ENCODE measurements at places on chromosomes 16 and 17.

DNA sequence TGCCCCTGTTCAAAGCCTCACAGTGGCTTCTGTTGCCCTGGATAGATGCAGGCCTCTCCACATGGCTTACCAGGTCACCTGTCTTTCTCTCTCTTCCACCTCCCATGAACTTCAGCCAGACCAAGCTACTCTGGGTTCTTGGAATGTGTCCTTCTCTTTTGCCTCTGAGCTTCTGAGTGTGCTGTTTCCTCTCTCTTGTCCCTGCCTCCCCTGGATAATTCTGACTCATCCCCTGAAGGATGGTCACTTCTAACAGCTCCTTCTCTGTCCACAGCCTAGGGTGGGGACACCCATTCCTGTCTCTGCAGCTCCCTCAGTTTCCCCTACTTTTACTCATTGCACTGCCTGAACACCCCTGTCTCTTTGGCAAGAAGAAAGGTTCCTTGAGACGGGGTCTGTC lies 2.9 kb downstream of the GUCY2D start:
- DNase-seq = no peak

DNA sequence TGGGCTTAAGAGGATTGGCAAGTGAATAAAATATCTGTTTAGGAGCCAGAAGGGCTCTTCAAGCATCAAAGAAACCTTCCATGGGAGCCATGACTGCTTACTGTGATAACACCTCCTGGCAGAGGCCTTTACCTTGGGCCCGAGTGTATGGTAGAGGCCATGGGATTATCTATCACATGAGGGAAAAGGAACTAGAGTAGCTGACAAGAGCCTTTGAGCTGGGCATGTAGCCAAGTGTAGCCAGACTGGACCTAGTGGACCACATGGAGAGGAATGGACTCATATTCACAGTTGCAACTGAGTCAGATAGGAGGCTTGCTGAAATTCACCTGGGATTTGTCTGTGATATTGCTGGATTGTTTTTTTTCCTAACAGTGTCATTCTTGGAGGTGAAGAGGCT lies 276.0 kb upstream of the ZFHX3 start:
- no peak for DNase-seq

DNA sequence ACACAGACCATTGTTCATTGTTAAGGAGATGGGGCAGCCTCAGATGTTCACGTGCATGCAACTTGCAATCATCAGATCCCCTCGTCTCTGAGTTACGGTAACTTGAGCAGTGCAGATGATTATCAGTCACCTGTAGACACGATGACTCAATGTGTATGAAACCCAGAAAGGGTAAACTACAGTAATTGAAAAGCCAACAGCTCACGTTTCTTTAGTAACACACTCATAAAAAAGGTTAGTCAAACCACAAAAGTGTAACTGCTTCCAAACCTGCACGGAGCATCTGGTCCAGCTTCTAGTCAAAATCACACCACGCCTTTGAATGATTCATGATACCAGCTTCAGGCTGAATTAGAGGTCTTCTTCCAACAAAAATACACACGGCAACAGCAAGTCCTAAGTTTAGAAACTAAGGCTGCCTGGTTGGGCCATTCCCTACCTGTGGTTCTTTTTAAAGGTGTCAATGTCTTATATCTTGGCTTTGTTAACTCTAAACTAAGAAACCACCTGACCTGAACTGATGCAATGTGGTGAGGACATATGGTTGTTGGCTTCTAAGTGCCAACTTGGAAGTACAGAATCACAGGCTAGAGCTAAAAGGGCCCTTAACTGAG lies 32.3 kb downstream of the GRB7 start:
- no peak for DNase-seq

- no peak for DNase-seq
Measured at GRCh38 chr16:68351991-68352431, 41.2 kb downstream of the PRMT7 start.

- no peak for DNase-seq
Measured at GRCh38 chr16:25073854-25074253, 37.7 kb upstream of the LCMT1 start.

- DNase-seq = no peak
Measured at GRCh38 chr17:39461926-39462569, 762 bp downstream of the CDK12 start.

DNA sequence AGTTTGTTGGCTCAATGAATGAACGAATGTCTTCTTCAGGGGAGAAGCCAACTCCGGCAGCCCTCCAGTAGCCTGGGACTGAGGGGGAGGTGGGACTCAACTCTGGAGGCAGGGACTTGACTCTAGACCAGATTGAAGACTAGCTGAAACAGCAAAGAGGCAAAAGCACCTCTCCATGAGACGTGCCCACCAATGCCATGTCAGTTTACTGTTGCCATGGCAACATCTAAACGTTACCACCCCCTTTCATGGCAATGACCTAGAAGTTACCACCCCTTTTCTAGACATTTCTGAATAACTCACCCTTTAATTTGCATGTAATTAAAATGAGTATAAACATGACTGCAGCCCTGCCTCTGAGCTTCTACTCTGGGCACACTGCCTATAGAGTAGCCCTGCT lies 91.8 kb downstream of the ASIC2 start:
- no peak for DNase-seq

GRCh38 chr16:66935314-66936011 lies at the start of gene CES2:
Gene CES2, plus strand, starts transcription at chr16:66935516. Its CDS starts 120 bp downstream, at chr16:66935636.
- no peak for DNase-seq

DNA sequence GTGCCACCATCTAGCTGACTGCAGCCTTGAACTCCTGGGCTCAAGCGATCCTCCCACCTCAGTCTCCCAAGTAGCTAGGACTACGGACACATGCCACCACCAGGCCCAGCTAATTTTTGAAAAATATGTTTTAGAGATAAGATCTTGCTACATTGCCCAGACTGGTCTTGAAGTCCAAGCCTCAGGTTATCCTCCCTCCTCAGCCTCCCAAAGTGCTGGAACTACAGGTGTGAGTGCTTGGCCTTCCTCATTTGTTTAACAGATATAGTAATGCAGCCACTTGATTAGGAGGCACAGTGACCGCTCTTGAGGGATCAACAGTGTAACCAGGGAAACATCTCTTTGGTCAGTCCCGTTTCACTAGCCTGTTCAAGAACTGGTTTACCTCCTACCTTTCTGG lies 35.1 kb downstream of the HLF start:
- DNase-seq = no peak

- no peak for DNase-seq
Measured at GRCh38 chr16:89423681-89424260, 66.6 kb downstream of the ANKRD11 start.

- DNase-seq = no peak
Measured at GRCh38 chr17:35510052-35510451, 27.4 kb downstream of the SLFN12L start.

DNA sequence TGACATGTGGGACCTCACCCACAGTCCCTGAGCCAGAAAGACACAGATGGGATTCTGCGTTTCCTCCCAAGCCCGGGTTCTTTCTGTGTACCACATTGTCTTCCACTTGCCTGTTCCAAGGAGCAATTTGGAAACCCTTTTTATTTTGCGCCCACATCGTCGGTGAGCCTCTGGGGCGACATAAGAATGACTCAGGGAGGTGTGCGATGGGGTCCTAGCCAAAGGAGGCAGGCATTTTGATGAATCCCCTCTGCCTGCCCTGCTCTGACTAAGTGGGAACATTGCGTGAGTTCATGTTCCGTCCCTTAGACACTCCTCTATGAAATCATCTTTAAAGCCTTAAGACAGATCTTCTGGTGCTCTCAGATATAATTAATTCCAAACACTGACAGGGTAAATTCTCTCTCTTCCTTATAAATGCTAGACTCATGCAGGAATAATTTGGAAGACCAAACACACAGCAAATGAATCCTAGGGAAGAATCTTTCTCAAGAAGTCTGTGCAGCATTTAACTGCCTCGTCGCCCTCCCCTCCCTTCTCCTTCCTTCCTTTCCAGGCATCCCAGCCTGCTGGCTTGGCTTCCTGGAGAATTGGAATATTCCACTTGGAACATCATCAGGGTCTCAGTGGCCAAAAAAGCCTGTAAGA lies 52.7 kb upstream of the FOXF1 start:
- DNase-seq = no peak

GRCh38 chr16:20610892-20611349 lies 34.8 kb upstream of the ACSM2B start:
- DNase-seq = no peak
